Stimulated activated CD4-positive, alpha-beta T cell treated with anti-CD3 and anti-CD28 coated beads, Interleukin-1b, Interleukin-23, amount 100 ng/mL, for 48 hours (primary cell): ENCODE measurements at places on chromosomes 16 and 17.

DNA sequence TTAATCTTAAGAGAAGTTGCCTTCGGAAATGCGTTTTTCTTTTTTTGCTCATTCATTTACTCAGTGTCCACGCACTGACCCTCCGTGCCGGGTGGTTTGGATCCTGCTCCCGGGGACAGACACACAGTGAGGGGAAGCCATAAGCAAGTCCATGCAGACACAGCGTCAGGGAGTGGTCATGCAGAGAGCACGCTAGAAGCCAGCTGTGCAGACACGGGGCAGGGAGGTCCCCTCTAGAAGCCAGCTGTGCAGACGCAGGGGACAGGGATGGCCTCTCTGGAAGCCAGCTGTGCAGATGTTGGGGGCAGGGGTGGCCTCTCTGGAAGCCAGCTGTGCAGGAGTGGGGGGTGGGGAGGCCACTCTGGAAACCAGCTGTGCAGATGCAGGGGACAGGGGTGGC lies 4.8 kb downstream of the GAA start:
- DNase-seq: no peak

DNA sequence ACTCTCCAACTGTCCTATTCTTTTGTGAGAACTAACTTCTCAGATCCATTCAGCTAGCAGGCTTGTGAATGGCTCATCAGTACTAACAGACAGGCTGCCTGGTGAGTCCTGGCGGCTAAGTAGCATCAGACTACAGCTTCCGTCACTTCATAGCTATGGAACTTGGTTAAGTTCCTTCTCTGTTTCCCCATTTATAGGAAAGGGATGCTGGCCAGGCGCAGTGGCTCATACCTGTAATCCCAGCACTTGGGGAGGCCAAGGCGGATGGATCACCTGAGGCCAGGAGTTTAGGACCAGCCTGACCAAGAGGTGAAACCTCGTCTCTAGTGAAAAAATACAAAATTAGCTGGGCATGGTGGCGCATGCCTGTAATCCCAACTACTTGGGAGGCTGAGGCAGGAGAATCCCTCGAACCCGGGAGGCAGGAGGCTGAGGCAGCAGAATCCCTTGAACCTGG lies 49.9 kb upstream of the TANGO6 start:
- DNase-seq: no peak

GRCh38 chr17:15323131-15323530 lies 18.3 kb downstream of the TEKT3 start:
- DNase-seq: no peak

DNA sequence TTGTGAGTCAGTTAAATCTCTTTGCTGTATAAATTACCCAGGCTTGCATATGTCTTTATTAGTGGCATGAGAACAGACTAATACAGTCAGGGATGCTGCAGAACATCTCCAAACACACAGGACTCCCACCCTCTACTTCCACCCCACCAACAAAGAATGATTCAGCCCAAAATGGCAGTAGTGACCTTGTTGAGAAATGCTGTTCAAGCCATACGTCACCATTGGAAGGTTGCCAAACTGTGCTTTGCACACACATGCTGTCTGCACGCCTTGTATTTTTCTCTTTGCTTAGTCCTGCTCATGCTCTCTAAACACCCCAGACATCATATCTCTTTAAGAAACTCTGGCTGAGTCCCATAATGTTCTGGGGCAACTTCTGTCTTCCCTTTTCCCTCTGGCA lies 589.6 kb downstream of the WWOX start:
- DNase-seq: no peak

DNA sequence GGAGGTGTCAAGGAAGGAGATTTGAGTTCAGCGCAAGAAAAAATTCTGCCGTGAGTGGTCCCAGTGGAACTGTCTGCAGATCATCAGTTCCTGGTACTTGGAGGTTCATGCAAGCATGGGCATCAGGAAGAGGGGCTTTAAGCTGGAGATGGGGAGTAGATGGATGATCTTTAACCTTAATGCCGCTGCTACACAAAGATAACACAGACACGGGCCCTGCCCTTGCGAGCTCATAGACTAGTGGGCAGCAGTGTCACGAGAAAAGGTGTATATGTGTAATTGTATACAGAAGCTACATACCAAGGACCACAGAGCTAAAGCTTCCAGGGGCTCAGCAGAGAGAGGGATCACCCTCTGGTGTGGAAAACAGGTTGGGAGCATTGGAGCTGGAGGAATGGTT lies 33.6 kb downstream of the PRSS54 start:
- no peak for DNase-seq

- no peak for DNase-seq
Observed at GRCh38 chr16:50917950-50918703, 176.2 kb downstream of the CYLD start.

DNA sequence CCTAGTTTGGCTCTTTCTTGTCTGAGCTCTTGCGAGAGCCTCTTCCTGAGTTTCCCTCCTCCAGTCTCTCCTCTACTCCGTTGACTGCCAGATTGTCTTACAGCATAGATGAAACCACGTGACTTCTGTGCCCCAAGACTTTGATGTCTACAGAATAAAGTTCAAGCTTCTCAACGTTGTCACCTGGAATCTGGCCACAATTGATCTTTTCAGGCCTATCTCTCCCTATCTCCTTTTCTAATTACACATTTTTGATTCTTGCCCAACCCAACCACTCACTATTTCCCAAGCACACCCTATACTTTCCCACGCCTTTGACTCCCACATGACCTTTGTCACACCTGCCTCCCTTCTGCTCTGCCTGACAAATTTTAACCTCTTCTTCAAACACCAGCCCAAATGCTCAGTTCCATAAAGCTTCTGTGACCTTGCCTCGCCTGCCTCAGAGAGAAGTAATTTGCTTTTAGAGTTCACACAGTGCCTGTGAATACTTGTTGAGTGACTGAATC lies 52.4 kb upstream of the PMFBP1 start:
- no peak for DNase-seq

DNA sequence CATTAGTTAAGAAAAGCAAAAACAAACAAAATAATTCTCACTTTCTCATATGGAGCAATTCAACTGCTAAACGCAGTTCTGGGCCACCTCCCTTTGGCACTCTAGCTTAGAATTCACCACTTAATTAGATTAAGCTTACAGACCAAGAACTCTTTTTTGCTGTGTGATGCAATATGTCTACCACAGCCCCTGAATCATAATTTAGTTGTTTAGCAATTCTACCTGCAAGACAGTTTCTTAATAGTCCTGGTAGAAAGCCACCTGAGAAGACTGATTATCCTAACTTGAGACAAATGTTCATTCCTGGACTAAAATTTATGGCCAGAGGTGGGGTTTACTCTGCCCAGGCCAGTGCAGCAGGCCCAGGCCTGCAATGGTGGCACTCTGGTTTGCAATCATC lies 205.9 kb downstream of the HS3ST3A1 start:
- no peak for DNase-seq

DNA sequence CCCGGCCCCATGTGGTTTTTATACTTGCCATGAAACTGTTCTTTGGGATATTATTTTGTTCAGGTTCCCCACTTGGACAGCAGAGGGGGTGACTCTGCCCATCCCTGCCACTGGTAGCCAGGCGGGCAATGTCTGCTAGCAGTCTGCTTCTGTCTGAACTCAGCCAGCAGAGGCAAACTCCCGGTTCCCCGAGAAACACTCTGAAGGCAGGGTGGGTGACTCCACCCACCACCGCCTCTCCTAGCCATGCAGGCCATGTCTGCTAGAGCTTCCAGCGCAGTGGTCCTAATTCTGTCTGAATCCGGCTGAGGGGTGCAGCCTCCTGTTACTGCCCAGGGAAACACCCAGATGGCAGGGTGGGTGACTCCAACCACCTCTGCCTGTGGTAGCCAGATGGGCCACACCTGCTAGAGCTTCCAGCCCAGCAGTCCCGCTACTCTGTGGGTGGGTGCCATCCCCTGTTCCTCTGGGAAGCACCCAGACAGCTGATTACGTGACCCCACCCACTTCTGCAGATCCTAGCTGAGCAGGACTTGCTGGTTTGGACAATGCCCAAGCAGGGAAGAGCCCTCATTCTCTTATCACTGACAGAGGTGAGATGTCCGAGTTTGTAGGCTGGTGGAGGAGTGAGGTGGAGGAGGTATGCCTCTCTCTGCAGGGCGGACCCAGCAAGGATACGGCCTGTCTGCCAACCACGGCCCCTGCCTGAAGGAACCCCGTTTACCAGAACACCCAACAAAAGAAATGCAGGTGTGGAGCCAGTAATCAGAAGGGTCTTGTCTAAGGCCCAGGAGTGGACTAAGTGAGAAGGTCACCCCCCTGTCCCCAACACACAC lies 22.4 kb downstream of the NLRP1 start:
- no peak for DNase-seq

DNA sequence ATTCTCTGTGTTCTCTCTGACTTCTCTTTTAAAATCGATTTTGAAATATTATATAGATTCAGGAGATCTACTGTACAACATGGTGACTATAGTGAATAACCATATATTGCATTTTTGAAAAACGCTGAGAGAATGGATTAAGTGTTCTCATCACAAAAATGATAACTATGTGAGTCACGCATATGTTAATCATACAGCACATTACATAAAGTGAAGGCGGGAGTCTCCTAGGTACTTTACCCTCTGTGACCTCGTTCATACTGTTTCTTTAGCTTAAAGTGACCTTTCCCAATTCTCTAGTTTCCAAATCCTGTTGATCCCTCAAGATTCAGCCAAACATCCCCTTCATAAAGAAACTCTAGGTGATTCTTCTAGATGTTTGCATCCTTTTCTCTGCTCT lies 3.1 kb upstream of the KRTAP3-2 start:
- no peak for DNase-seq

DNA sequence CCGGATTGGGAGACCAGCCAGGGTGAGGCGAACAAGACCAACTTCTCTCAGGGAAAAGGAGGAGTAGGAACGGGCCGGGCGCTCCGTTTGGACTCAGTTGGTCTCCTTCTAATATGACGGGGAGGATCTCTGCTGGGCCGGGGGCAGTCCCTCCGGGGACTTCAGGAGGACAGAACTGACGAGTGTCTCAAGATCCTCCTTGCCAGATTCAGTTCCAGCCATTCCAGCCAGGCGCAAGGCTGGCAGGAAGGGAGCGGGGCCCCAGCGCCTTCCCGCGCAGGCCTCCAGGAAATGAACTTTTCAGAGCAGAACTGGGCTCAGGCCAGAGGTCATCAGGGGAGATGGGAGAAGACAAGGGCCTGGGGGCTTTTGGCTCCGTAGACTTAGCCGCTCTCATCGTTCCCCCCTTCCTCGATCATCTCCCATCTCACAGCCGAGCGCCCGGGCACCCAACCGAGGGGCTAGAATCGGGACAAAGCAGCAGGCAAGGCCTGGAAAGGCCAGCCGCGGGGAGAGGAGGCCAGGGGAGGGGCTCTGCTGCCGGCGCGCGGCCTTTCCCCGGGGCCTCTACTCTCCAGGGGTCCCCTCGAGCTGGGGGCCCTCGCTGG lies 1.6 kb downstream of the ZNF423 start:
- no peak for DNase-seq

DNA sequence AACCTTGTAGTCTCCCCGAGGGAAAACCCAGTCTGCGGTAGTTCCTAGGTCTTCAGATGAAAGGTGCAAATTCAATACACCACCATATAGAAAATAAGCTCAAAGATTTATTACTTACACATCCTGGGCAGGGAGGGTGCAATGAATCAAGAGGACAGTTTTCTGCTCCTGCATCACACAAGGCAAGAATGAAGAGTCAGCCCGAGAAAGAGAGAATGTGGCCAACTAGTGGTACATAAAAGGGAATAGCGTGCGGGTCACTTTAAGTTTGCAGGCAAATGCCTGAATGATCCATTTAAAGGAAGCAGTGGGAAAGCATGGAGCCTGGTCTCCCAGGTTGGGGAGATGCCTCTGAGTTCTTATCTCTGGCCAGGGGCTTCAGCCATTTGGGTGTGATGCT lies 403.4 kb downstream of the GRIN2A start:
- no peak for DNase-seq

DNA sequence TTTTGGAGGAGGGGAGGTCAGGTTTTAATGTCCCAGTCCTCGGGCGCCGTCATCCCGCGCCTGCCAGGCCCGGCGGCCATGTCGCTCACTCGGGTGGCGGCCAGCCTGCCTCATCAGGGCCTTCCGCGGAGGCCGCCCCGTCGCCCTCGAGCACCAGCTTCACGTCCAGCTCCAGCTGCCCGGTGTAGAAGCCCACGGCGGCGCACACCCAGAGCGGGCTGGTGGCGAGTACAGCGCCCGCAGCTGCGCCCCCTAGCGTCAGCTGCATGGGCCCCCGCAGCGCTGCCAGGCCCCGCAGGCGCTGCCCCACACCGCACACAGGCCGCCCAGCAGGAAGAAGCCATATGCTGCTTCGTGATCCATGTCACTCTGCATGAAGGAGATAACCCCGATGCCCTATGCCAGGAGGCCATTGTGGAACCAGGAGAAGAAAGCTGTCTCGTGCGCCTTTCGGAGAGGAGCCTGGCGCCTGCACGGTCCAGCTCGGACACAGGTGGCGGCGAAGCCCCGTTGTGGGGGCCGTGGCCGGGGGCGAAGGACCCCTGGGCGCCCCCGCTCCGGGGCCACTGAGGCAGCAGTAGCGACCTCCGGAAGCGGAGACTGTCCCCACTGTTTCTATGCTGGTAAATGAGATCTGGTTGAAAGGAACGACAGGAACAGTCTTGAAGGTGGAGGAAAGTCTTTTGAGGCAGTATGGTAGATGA lies 9.6 kb downstream of the AP2B1 start:
- no peak for DNase-seq

DNA sequence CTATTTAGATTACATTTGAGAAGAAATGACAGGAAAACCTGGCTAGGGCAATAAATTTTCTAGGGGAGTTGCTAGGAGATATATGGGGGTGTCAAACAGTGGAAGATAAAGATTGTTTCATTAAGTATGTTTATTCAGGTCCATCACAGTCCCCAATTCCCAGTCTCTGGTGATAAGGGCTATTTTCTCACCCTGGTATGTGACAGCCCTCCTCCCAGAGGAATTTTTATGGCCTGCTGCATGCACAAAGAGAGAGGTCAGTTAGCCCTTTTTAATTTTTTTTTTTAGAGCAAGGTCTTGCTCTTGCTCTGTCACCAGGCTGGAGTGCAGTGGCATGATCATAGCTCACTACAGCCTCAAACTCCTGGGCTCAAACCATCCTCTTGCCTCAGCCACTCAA lies 53.6 kb upstream of the ATF7IP2 start:
- DNase-seq: no peak

DNA sequence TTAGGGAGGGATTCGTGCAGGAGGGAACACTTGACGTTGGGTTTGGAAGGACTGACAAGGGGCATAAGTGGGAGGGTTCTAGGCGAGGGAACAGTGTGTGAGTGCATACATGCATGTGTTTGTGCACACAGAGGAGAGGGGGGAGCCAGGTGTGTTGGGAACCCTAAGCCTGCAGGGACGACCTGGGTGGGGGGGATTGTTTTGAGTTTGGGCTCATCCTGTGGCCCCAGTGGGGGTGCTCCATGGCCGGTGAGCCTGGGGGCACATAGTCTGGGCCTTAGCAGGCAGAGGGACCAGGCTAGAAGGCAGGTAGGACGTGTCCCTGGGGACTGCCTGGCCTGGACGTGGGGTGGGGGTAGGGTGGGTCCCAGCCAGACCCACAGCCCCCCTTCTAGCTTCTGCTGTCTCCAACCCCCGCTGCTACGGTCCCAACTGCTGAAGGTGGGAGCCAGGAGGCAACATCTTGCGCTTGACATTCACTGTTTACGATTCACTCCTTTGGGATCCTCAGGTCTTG lies 11.9 kb upstream of the RASD1 start:
- no peak for DNase-seq

GRCh38 chr17:2591040-2591640 lies 2.3 kb upstream of the PAFAH1B1 start:
- no peak for DNase-seq
